ENCODE measurements at places on chromosomes 12 and 14. TPM values are rescaled to one million over a fixed set of nuclear protein-coding genes. Genes with fewer than 3 reads are reported as not detected.

The FGD4 gene
- total RNA-seq, result 20.6 TPM

The ZNF891 gene
- 0.29 TPM for total RNA-seq

The CYP46A1 gene
- total RNA-seq, result 0.20 TPM

The OAS1 gene
- 34.1 TPM for total RNA-seq

The CIDEB gene
- total RNA-seq, result 0.12 TPM

The CLEC1A gene
- total RNA-seq, result not detected

The A2M gene
- 0.14 TPM for total RNA-seq

The CCDC177 gene
- 0.03 TPM for total RNA-seq

The ZFHX2 gene
- 0.95 TPM for total RNA-seq

The SRGAP1 gene
- 12.2 TPM for total RNA-seq

The UNG gene
- 90.2 TPM for total RNA-seq

The IFI27L1 gene
- total RNA-seq, result 20.6 TPM

The GRIN2B gene
- 4.9 TPM for total RNA-seq

The HOXC11 gene
- 0.62 TPM for total RNA-seq

The PRKCH gene
- total RNA-seq, result 5.6 TPM

The LRTM2 gene
- total RNA-seq, result not detected

The TPPP2 gene
- total RNA-seq, result not detected

The CLEC14A gene
- total RNA-seq, result not detected

The IL22 gene
- total RNA-seq, result not detected

The ADAMTS20 gene
- total RNA-seq, result not detected

The SMCO2 gene
- total RNA-seq, result not detected

The TMEM120B gene
- 16.7 TPM for total RNA-seq

The SPTB gene
- total RNA-seq, result 1.5 TPM

The AMIGO2 gene
- total RNA-seq, result 69.7 TPM

The IFT81 gene
- total RNA-seq, result 15.5 TPM

The SOAT2 gene
- 0.30 TPM for total RNA-seq

The KCNH3 gene
- total RNA-seq, result 2.2 TPM

The GCH1 gene
- 3.8 TPM for total RNA-seq

The GSC gene
- 0.33 TPM for total RNA-seq

The SERPINA4 gene
- total RNA-seq, result 0.03 TPM

The NOP9 gene
- 16.4 TPM for total RNA-seq

The PRH2 gene
- total RNA-seq, result not detected

The EIF2S3B gene
- total RNA-seq, result 0.36 TPM

The LTB4R2 gene
- total RNA-seq, result 3.6 TPM

The NFE2 gene
- 0.03 TPM for total RNA-seq

Measured in A549 treated with AZD2906 at 1 μM for 4 hours (cell line).